ENCODE measurements at places on chromosomes 7 and 10.

DNA sequence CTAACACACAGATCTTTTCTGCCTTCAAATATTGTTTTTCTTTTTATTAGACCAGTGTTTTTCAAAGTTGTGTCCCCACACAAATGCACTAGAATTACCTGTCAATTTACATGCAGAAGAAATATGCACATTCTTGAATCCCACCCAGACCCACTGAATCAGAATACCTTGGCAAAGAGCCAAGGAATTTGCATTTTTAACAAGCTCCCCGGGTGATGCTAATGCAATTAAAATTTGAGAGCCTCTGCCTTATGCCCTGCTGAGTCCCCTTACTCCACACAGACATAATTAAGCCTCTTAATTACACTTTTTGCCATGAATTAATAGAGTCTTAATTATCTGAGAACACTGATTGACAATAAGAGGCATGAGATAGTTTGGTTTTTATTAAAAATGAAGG lies 201.2 kb upstream of the GRB10 start:
- no peak for DNase-seq

- no peak for DNase-seq
These were observed 216.8 kb downstream of the BAMBI start for GRCh38 chr10:28894146-28894545.

GRCh38 chr10:14758994-14759664 lies 15.6 kb downstream of the FAM107B start:
- no peak for DNase-seq

DNA sequence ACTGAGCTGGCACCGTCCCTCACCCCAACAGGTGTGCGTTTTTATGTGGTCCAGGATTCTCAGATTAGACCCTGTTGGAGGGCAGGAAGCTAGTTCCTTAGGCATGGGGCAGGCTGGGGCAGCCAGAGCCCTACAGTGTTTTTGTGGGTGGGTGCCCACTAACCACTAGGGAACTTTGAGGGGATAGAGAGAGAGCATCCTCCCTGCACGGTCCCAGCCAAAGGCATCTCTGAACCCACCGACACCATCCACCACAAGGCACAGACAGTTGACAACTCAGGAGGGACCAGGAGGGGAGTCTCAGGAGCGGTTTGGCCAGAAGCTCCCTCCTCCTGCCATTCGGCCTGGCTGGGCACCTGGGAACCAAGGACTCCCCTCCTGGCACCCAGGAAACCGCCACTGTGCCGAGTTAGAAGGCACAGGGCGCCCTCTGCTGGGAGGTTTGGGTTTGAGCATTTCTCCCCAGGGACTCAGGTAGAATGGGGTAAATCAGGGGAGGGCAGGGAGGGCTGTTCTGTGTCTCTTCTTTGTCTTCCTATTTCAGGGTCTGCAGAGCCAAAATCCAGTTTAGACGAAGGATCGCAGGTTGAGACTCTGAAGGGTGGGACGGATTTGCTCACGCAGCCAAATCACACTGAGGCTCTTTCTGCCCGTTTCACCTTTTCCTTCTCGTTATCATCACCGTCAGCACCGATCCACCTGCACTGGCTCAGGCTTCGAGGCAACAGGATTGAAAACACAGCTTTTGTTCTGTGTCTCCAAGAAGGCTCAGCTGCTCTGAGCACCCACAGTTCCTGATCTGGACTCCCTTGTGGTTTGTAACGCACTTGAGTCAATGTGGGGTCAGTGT lies 84.8 kb upstream of the COL13A1 start:
- DNase-seq, result no peak
